ENCODE measurements at places on chromosomes 6 and 20. TPM values are rescaled to one million over a fixed set of nuclear protein-coding genes. Genes with fewer than 3 reads are reported as not detected.

Gene TP53TG5
- not detected for total RNA-seq

Gene SNX3
- total RNA-seq, result 115 TPM

Gene AGPAT1
- 39.1 TPM for total RNA-seq

Gene HLA-DQA2
- total RNA-seq, result not detected

Gene EPHA7
- 0.18 TPM for total RNA-seq

Data from A549 treated with GW870086 at 1 μM for 4 hours (cell line).